ENCODE measurements at places on chromosomes 2 and 18.

DNA sequence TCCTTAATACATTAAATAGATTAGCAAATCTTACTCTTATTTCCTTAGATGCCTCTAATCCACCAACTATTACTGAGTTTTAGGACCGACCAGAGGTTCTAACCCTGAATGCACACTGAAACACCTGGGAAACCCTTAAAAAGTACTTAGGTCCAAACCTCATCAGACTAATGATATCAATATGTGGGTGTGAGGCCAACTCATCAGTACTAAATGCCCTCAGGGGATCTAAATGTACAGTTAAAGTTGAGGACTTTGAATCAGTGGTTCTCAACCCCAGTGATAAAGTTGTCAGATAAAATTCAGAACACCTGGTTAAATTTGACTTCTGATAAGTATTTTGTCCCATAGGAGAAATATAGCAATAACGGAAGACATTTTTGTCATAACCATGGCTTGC, 20.9 kb downstream of the MMADHC start:
- DNase-seq, result no peak

DNA sequence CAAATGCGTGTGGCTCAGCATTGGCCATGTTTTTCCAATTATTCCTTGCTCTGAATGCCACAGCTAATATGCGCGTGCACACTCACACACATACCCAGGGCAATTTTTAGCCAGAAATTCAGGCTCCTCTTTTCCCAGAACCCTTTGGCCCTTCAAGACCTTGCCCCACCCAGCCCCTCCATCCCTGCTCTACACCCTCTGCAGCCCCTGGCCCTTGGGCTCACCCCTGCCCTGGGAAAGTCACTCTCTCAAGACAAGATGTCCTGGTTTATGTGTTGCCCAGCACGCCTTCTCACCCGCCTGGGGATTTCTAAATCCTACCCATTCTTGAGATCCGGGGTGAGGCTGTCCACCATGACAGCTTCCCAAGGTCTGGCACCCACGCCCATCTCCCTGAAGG, 319.7 kb downstream of the CYP26B1 start:
- DNase-seq, result no peak

DNA sequence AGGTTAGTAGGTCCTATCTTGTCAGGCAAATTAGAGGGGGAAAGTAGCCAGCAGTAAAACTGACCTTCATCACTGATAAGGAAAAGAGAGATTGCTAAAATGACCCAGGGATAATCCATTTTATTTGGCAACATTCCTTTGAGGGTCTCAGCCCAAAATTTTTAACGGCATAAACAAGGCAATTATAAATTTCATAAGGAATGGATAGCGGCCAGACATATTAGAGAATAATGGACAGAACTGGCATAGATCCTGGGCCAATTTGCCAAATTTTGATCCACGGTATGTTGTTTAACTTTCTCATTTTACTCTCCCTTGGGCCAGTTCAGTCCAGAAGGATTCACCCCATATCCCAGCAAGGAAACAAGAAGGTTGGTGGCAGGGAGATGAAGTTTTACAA, 170.4 kb upstream of the BCL2L11 start:
- DNase-seq, result no peak

- DNase-seq, result peak; percentile 91
Observed at GRCh38 chr2:28392297-28393113, at the start of gene FOSL2. FOSL2 (plus strand) TSS chr2:28392858; CDS start chr2:28393721, 863 bp downstream.

GRCh38 chr2:53840580-53840979, 19.2 kb downstream of the GPR75 start:
- no peak for DNase-seq

- no peak for DNase-seq
Observed at GRCh38 chr2:33577084-33577483, 22.0 kb downstream of the FAM98A start.

DNA sequence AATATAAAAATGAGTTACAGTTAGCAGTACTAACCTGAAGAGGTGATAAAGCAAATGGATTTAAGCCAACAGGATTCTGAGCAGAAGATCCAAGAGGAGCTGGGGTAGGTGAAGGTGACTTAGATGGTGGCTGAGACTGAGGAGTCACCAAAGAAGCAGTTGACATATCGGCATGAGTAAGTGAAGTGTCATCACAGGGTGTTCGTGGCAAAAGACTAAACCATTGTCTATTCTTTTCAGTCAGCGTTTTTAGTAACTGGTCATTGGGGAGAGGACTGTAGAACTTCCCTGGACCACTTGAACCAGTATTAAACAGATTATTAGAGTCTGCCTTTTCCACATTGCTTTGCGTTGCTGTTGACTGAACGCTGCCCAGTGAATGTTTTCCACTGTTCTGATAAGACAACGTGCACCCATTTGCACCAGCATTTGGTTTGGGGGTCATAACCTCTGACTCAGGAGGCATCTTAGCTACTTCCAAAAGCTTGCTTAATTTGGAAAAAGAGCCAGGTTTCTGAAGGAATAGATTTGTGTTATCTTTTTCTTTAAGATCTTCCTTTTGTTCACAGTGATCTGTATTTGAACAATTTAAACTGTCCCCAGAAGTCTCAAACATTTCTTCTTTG, 63.3 kb upstream of the WDSUB1 start:
- no peak for DNase-seq

GRCh38 chr2:158038901-158039300, 62.8 kb upstream of the UPP2 start:
- DNase-seq, result no peak

GRCh38 chr2:138239902-138240491, 261.6 kb upstream of the SPOPL start:
- no peak for DNase-seq

DNA sequence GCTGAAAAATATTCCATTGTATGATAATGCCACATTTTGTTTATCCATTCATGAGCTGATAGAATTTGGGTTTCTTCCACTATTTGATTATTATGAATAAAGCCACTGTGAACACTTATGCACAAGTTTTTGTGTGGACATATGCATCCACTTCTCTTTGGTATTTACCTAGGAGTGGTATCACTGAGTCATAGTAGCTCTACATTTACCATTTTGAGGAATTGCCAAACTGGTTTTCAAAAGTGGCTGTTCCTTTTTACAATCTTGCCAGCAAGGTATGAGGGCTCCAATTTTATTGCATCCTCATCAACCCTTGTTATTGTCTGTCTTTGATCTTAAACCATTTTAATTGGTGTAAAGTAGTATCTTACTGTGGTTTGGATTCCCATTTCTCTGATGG, 13.3 kb upstream of the EHBP1 start:
- no peak for DNase-seq

DNA sequence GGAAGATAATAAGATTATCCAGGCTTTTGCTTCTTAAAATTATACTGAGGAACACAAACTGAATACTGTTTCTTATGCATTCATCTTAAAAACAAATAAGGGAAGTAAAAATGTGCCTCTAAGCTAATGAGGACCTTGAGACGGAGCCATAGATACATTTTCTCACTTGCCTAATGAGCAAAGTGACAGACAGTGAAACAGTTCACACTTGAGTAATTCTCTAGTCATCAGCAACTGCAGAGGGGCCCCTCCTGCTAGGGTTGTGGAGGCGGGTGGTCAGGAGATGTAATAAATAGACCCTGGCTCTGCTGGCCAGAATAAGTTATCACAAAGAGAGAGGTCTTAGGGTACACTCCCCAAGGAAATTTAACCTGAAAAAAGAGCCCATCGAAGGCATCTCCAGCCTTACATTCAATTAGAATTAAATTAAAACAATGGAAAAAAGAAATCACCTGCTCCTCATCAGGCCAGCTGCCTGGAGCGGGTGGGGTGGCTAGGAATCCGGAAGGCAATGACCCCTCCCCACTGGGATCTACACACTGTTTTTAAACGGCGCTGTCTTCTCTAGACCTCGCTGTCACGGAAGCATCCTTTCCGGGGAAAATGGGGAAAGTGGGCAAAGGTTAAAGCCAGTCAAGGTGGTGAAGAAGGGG, 32.6 kb upstream of the INSIG2 start:
- DNase-seq, result no peak

DNA sequence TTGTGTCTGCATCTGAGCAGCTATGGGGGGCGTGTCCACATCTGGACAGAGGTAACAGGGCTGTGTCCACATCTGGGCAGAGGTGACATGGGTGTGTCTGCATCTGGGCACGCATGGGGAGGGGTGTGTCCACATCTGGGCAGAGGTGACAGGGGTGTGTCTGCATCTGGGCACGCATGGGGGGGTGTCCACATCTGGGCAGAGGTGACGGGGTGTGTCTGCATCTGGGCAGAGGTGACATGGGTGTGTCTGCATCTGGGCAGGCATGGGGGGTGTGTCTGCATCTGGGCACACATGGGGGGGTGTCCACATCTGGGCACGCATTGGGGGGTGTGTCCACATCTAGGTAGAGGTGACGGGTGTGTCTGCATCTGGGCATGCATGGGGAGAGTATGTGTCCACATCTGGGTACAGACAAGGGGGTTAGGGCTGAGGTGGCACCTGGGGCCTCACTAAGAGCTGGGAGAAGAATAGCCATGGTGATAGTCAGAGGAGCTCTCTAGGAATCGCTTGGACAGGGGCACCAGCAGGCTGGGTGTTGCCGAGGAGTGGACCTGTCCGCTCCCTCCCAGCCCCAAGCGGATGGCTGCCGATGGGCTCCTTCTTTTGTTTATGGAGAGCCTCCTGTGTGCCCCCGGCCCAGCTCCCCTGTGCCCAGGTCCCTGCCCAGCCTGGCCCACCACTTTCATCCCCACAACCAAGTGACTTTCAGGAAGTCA, 177.8 kb downstream of the EIPR1 start:
- DNase-seq, result no peak

GRCh38 chr2:36058076-36058475, 297.5 kb upstream of the CRIM1 start:
- no peak for DNase-seq

- DNase-seq, result no peak
Observed at GRCh38 chr2:40168546-40168945, 283.3 kb downstream of the SLC8A1 start.

- no peak for DNase-seq
Observed at GRCh38 chr18:48902856-48903601, 47.7 kb downstream of the SMAD7 start.

DNA sequence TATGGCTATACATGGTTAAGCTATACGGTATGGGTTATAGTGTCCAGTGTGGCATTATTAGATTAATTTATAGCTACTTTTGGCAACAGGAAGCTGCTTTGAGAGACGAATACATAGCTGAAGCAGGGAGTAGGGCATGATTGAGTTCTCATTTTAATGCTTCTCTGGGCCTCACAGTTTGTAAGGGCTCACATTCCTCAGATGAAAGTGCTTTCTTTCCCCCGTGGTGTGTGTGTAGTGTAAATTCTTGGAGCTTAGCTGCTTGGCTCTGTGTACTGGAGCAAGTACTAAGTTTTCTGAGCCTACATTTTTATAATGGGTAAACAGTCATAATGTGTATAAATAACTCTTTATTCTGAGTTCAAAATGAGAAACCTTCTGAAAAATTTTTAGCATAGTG, 173.7 kb downstream of the PTPRM start:
- DNase-seq, result no peak

DNA sequence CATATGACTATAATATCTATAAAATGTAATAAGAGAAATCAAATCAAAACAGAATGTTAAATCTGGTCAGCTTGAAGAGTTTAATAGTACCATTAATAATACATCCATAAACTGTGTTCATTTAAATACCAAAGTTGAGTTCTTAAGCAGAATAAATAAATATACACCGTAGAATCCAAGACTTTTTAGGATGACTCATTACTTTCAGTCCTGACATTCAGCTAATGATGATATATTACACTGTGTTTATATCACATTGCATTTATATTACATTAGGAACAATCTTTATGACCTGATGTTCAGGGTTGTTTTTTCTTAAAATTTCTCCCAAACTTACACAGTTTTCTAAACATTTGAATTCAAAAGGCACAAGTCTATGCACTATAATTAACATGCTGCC, 331.3 kb downstream of the SS18 start:
- DNase-seq, result no peak

DNA sequence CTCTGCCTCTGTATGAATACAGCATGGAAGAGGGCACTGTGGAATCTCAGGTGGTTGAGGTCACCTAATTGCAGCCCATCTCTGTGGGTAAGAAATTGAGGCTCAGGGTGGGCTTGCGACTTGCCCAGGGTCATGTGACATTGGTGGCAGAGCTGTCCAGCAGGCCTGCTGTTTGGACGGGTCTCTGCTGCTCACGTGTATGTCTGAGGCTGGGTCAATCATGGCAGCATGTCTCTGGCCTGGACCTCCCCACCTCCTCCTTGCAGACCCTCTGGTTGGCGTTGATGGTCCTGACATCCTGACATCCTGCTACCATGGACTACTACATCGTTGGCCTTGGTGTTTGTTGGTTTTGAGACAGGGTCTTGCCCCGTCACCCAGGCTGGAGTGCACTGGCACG, 64.3 kb upstream of the HPCAL1 start:
- DNase-seq, result no peak

DNA sequence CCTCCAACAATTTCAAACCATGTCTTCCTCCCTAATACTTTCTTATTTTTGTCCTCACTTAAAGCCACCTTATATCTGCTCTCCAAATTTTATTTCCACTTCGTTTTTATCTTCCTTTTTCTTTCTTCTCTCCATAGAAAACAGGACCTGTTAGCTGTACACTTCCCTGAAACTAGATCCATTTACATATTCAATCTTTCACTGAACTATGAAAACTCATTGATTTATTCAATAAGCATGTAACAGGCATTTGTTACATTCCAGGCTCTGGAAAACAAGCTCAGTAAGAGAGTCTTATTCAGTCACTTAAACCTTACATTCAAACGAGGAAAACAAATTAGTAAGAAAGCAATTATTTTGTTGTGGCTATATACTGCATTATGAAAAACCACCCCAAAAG, 1225.3 kb downstream of the SUCLG1 start:
- DNase-seq, result no peak

- no peak for DNase-seq
Observed at GRCh38 chr2:108460345-108461037, 11.5 kb downstream of the GCC2 start.

DNA sequence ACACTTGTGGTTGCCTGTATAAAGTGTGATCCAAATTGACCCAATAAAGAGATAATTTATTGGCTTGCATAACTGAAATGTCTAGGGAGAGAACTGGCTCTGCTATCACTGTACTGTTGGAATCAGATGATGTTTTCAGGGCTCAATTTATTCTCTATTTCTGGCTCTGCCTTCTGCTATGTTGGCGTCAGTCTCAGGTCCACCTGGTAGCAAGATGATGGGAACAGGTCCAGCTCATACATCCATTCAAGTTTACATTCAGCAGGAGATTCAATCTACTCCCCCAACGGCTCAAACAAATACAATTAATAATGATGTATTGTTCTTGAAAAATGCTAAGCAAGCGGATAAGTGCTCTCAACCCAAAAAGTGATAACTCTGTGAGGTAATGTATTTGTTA, 297.7 kb upstream of the SYT4 start:
- DNase-seq, result no peak

GRCh38 chr2:232986155-232986554, 26.9 kb downstream of the NGEF start:
- no peak for DNase-seq

GRCh38 chr18:48616484-48617255, 77.8 kb downstream of the CTIF start:
- DNase-seq, result no peak

Measured in CD4-positive, CD25-positive, alpha-beta regulatory T cell (primary cell).